AG09309 (cell line): ENCODE measurements at places on chromosomes 13 and 19.

GRCh38 chr13:65943708-65944107 is 1286.4 kb downstream of the PCDH9 start:
- DNase-seq = no peak

- no peak for DNase-seq
Measured at GRCh38 chr19:7395360-7396066, 46.8 kb downstream of the ARHGEF18 start.

GRCh38 chr19:58566989-58567388 is 6.1 kb downstream of the MZF1 start:
- no peak for DNase-seq

DNA sequence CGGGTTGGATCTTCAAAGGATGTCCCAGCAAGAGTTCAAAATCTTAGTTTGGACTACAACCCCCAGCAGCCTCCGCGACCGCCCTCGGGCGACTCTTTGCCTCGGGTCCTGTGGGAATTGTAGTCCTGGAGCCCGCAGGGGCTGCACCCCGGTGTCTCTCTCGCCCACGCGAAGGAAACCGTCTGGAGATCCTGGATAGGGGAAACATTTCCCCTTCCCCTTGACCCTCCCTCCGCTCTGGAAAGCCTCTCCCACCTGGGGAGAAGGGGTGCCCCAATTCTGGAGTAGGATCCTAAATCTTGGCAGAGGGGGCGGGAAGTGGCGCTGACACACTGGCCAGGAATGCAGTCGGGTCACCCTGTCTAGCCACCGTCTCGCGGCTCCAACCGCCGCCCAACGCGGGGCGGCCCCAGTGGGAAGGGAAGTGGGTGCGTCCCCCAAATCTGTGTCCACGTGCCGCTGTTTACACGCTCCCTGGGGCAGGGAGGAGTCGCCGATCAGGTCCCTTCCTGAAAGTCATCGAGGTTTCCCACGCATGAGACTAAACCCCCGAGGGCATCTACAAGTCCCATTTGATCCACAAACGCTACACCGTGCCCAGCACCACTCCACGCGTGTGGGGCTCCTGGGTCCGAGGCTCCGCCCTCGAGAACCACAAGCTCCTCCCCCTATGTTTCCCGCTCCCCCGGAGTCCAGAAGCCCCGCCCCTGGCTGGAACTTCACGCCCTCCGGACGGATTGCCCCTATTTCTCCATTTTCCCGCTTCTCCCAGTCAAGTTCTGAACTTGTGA is 761 bp upstream of the PPP1R13L start:
- DNase-seq = peak; percentile 59

GRCh38 chr13:98548230-98548629 is 28.7 kb downstream of the STK24 start:
- DNase-seq = no peak

DNA sequence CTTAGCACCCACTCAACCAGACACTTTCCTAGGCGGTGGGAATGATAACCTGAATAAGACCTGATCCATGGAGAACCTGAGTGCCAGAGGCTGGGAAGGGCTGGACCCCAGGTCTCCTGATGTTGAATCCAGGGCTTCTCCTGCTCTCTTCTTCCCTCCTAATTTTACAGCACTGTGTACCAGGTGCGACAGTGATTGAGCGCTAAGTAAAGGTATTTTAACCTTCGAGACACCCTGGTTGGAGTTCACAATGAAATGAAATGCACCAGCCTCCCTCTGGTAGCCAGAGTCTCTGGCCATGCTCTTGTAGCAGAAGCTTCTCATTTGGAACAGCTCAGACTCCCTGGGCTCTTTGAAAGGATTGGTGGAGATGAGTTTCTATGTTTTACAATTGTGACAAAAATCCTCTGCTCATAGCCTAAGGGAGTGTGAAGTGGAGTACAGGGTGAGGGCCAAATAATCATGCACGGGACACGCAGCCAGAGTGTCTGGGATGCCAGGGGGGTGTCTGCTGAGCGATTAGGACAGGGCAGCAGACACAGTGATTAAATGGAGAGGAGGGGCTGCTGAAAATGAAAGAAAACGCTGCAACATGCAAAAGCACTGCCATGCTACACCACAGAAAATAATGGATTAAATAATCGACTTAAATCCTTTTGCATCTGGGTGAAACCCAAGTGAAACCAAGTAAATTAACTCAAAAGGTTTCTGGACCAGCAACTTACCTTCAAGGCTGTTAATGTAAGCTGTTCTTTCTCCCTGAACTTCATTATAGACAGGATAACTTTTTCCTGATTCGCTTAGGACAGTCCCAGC is 83.8 kb downstream of the FAM216B start:
- DNase-seq = no peak

DNA sequence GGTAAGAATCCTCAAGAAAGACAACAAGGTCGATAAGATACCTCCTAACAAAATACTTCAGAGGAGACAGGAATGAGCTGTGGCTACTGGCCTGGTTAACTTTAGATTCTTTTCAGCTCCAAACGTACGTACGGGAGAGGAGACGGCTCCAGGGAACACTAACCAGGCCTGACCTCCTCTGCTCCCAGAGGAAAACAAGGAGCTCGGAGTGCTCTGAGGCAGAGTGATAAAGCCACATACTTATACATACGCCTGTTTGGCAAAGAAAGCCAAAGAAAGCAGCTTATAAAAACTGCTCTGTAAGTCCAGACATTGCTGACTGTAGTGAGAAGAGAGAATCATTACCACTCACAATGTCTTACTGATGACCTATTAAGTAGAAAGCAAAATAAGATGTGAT is 263.9 kb downstream of the MZT1 start:
- DNase-seq = no peak

GRCh38 chr13:89465366-89465765 is 1794.2 kb downstream of the SLITRK5 start:
- DNase-seq = no peak

DNA sequence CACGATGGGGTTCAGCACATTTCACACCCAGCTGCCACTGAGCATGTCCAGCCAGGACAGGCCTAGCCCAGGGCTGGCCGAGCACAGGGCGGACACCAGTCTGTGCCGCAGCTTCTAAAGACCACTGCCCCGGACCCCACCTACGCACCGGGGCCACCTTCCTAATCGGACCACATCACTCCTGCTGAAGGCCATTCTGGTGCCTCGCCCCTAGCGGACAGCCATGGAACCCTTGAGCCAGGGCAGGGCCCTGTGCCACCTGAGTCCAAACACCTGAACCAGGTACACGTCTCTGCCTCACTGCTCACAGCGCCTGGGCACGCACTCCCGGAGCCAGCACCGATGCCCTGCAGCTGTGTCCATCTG is 8.4 kb upstream of the C13orf46 start:
- DNase-seq = no peak

- no peak for DNase-seq
Measured at GRCh38 chr13:101424381-101425155, 8.3 kb upstream of the NALCN start.

GRCh38 chr13:76038920-76039716 is 403.0 kb downstream of the LMO7 start:
- DNase-seq = no peak

- DNase-seq = no peak
Measured at GRCh38 chr13:44206434-44206833, 167.2 kb upstream of the SERP2 start.

DNA sequence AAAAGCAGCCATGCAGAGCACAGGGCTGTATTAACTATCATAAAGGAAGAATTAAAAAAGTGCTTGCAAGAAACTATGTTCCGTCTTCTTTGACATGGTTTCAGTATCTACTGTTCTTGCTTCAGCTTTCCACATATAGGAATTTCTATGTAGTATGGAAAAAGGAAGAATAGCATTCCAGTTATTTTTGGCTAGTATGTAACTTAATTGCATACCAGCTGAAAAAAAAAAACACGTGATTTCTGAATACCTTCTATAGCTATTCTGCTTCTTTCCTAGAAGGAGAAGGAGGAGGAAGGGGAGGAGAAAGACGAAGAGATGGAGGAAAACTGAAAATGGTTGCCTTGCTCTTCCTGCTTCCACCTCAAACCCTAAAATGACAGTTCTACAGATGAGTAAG is 619.0 kb downstream of the KCTD12 start:
- DNase-seq = no peak

- no peak for DNase-seq
Measured at GRCh38 chr13:21138561-21138960, 37.8 kb downstream of the SKA3 start.

GRCh38 chr13:28533441-28534166 is 38.7 kb upstream of the FLT1 start:
- DNase-seq = no peak

DNA sequence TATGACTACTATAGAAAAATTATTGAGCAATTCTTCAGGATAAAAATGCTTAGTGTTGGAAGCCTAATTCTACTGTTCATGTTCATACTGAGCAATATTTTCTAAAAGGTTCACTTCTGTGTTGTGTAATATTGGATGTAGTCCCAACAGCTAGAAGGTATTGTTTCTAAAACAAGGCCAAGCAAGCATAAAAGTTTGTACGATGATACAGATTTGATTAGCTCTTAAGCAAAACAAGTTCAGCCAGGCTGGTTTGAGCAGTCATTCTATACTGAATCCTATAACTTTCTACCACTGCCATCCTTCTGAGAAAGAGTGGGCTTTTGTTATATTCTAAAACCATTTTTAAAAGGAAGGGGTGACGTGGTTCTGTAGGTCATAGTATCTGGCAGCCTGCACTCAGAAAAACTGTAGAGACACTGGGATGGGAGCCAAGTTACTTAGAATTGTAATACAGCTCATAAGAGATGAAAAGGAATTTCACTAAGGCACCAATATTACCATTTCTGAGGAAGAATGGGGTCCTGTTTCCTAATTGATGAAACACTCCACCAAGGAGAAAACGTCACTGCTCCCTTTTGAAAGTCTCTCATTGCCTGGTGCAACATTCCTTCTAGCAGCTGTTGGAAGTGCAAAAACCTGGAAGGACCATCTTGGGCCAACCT is 275.0 kb upstream of the DACH1 start:
- no peak for DNase-seq

DNA sequence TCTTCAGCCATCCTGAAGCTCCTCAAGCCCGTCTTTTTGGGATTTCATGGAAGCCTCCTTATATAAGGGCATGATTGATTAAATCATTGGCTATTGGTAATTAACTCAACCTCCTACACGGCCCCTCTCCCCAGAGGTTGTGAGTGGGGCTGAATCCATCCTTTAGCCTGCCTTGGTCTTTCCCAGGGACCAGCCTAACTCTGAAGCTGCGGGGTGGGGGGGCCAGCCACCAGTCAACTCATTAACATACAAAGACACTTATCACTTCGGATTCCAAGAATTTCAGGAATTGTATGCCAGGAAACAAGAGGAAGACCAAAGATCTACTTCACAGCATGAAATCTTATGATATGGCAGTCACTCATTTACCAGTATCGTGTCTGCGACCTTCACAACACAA is 9.9 kb downstream of the COL4A1 start:
- no peak for DNase-seq

DNA sequence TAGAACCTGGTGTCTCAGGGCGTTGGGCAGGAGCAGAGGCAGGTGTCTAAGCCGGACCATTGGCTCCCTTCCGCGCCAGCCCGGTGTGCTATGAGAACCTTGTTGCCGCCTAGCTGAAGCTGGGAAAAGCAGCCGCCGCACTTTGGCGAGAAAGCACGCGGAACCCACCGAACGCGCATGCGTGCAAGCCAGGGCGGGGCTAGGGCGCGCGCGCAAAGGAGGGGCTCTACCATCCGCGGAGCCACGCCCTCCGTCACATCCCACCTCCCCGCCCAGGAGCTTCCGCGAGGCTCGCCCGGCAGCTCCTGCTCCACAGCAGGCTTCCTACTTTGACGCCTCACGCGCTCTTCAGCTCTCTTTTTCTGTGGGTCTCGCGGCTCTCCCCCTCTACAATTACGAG is 51.3 kb downstream of the WDR87 start:
- DNase-seq = no peak

- no peak for DNase-seq
Measured at GRCh38 chr19:307793-308420, 16.7 kb upstream of the PLPP2 start.

GRCh38 chr13:40984668-40985366 is 34.3 kb downstream of the ELF1 start:
- no peak for DNase-seq

DNA sequence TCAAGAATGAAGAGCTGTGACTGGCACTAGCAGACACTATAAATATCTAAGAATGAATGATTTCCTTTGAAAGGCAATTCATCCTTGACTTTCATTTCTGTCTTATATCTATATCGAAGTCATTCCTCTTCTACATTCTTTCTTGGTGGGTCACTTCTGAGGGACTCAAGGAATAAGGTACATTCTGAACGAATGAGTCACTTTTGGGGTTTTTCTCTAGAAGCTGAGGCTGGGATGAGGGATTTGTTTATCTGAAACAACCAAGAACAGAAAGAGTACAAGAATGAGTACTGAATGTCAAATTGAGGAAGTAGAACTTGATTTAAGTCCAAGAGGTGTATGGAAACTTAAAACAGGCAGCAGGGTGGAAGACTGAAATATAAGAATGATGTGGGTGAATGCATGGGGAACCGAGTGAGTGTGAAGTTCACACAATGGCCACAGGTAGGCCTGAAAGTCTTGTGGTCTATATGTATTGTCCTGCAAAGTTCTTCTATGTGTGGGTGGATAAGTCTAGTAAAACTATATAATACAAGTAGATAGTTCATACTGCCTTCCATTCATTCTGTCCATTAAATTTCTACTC is 343.9 kb downstream of the OXGR1 start:
- DNase-seq = no peak

DNA sequence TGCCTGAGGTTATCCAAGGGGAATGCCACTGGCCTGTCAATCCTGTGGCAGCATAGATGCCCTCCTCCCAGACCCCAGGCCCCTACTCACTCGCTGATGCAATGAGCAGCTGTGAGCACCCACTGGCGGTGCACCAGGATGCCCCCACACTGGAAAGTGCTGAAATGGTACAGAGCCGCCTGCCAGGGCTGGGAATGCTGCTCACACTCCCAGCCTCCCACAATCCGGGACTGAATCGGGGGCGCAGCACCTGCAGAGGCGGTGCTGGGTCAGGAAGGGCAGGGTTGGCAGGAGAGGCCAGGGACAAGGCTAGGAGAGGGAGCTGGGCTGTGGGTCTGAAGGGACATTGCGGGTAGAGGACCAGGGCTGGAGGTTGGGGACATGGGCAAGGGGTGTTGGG is 2.0 kb downstream of the KLK1 start:
- DNase-seq = no peak

DNA sequence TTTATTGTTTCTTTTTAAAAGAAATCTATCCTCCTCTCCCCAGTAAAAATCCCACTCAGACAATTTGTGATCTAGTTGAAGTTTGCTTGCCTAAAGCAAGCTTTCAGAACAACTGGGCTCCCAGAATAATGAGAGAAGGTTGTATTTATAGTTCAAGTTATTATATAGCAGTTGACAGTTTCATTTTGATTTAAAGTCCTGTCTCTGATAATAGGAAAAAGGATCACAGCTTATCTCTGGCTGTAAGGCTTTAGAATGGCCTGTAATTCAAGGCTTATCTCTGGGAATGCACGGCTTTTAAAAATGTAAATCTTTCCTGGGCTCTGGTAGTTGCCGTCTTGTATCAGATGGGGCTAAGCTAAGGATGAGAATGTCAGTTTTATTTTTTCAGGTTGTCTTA is 123.3 kb upstream of the TMTC4 start:
- no peak for DNase-seq

GRCh38 chr13:29423050-29423449 is 172.4 kb downstream of the SLC7A1 start:
- DNase-seq = no peak
